ENCODE measurements at places on chromosomes 11 and 22. TPM values are rescaled to one million over a fixed set of nuclear protein-coding genes. Genes with fewer than 3 reads are reported as not detected.

DNA sequence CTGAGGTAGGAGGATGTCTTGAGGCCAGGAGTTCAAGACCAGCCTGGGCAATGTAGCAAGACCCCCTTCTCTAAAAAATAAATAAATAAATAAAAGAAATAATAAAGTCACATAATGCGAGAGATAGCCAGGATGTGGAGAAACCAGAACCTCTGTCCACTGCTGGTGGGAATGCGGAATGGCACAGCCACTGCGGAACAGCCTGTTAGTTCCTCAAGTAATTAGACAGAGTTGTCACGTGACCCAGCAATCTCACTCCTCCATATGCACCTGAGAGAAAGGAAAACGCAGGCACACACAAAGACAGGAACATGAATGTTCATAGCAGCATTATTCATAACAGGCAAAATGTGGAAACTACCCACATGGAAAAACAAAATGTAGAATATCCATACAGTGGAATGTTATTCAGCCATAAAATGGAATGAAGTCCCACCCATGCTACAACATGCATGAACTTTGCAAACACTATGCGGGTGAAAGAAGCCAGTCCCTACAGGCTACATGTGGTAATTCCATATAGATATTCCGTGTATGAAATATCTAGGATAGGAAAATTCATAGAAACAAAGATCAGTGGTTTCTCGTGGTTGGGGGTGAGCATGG is 27.4 kb downstream of the LIF start:
- no peak for DNase-seq

DNA sequence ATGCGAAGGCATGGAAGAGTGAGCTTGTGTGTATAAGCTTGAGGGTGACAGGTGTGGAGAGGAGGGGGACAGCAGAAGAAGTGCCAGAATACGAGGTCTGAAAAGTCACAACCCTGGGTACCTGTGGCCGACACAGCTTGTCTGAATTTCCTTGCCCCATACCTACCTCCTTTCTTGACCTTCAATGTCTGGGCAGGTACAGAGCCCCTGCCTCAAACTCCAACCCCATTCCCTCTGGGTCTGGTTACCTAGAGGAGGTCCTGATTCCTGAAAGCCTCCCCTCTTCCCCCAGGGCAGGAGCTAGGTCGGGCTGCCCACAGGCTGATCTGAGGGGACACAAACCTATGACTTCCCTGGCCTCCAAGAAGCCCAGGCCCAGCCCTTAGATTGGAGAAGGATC is 36.6 kb upstream of the FCHSD2 start:
- DNase-seq: no peak

- no peak for DNase-seq
Measured at GRCh38 chr11:23097891-23098290, 237.6 kb upstream of the CCDC179 start.

Gene SEC14L2
- 54.8 TPM for total RNA-seq

- no peak for DNase-seq
Measured at GRCh38 chr11:121351083-121351630, 58.6 kb downstream of the SC5D start.

Gene GDPD4
- total RNA-seq: not detected

GRCh38 chr11:63507511-63507910 is 1.6 kb downstream of the LGALS12 start:
- no peak for DNase-seq

- no peak for DNase-seq
Measured at GRCh38 chr11:34148504-34149165, 43.2 kb downstream of the NAT10 start.

DNA sequence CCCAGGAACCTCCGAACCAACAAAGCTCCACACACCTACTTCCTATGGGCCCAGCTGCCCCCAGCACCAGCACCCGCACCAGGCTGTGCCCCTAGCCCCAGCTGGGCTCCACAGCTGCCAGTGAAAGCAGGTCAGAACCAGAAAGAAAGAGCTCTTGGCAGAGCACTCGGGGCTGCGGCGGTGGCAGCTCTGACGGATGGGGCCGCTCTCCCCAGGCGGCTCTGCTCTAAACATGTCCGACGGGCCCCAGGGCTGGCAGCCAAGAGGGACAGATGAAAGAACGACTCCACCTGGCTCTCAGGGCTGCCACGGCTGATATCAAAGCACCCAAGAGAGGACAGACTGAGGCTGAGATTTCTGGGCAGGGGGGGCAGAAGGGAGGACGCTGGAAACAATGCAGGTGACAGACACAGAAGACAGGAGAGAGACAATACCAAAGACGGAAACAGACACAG is 25.7 kb downstream of the LRFN4 start:
- no peak for DNase-seq

DNA sequence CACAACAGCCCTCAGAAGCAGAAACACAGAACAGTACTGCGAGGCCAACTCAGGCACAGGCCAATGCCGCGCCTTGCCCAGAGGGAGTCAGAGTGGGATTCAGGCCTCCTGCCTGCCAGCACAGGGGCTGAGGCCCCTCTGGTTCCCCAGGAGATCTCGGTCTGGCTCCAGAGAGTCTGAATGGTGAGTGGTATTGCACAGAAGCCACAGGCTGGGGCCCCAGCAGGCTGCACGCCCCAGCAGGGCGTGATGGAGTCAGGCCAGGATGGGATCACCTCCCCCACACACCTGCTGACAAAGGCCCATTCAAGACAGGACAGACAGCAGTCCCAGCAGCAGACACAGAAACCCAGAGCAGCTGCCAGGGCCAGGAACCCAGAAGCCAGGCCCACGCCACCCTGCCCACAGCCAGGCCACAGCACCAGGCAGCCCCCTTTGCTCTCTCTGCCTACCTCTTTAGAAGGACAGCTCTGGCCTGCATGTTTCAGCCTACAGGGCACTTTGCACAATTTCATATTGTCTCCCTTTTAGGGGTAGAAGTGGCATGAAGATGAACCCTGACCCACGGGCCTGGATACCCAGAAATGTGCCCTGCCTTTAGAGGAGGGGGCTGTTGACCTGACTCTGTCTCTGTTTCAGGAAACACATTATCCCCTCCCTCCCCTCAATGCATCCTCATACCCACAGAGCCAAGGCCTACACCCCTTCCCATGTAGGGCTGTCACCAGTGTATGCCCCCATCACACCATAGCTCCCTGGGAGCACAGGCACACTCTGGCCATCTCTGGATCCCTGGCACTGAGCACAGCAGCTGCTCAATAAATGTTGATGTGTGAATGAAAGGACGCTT is 6.1 kb downstream of the FXYD6 start:
- no peak for DNase-seq

Gene PTPMT1
- total RNA-seq: 51.4 TPM

DNA sequence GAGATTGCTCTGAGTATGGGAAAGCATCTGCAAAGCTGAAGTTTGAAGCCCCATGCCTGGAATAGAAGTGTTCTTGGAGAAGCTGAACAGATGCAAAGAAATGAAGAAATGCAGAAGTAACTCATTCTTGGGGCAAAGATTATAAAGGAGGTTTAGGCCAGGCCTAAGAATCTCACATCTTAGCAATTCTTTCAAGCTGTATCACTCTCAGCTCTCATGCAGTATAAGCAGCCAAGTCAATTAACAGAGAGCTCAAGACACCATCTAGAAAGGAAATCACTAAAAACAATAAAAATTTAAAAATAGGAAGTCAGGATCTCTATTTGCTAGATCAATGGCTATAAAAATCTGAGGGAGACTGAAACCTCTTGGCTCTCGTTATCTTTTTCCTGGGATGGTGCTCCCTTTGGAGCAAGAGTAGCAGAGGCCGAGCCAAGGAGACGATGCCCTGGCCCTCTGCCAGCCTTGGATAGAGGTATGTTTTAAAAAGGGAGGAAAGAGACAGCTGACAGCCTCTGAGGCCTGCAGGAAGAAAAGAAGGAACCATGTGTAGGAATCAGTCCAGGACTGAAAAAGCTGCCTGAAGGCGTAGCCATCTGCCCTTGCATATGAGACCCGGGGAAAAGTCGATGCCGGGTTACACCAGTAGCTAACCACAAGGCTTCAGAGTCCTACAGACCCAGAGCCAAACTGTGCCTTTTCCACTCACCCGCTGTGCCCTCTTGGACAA is 229.8 kb downstream of the BLID start:
- no peak for DNase-seq

Gene GSTT2B
- total RNA-seq: 13.1 TPM

- peak; percentile 89 for DNase-seq
Measured at GRCh38 chr22:24315367-24315966, 44.8 kb downstream of the SPECC1L start.

Gene OR4C46
- not detected for total RNA-seq

- DNase-seq: no peak
Measured at GRCh38 chr11:126720539-126721235, 279.9 kb downstream of the KIRREL3 start.

GRCh38 chr22:38712486-38713207 is 6.9 kb downstream of the GTPBP1 start:
- DNase-seq: no peak

DNA sequence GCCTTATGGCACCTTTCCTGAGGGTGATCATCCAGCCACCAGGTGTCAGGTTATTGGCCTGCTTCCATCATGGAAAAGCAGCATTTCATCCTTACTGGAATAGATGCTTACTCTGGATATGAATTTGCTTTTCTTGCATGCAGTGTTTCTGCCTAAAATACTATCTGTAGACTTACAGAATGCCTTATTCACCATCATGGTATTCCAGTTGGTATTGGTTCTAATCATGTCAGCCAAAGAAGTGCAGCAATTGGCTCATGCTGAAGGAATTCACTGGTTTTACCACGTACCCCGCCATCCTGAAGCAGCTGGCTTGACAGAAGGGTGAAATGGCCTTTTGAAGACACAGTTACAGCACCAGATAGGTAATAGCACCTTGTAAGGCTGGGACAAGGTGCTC is 194.2 kb downstream of the AASDHPPT start:
- DNase-seq: peak; percentile 21

GRCh38 chr11:17013548-17014320 is 480 bp downstream of the PLEKHA7 start:
- no peak for DNase-seq

All from IMR-90 (cell line).